Glutamatergic neuron (in vitro differentiated cells): ENCODE measurements at places on chromosomes 12 and 14. TPM values are rescaled to one million over a fixed set of nuclear protein-coding genes. Genes with fewer than 3 reads are reported as not detected.

RNF41 gene
- 72.6 TPM for total RNA-seq

GLTP gene
- total RNA-seq = 22.6 TPM

BDKRB1 gene
- not detected for total RNA-seq

HEBP1 gene
- total RNA-seq = 3.0 TPM

ZFYVE1 gene
- total RNA-seq = 43.7 TPM

OR10G3 gene
- not detected for total RNA-seq

NKX2-1 gene
- not detected for total RNA-seq

AKAP5 gene
- 0.15 TPM for total RNA-seq

TRPV4 gene
- 0.17 TPM for total RNA-seq

SLC15A5 gene
- total RNA-seq = not detected

PLA2G1B gene
- not detected for total RNA-seq

TXNDC16 gene
- total RNA-seq = 17.5 TPM

PLEKHA5 gene
- total RNA-seq = 314 TPM

TSPAN19 gene
- 2.9 TPM for total RNA-seq

KRT3 gene
- total RNA-seq = not detected

KRT73 gene
- total RNA-seq = not detected

AMHR2 gene
- total RNA-seq = not detected

ARMH4 gene
- 57.1 TPM for total RNA-seq

MIP gene
- not detected for total RNA-seq

SLC5A8 gene
- total RNA-seq = not detected

IKZF4 gene
- 24.1 TPM for total RNA-seq

ALG10B gene
- 6.3 TPM for total RNA-seq

PRH2 gene
- not detected for total RNA-seq

MDGA2 gene
- total RNA-seq = 0.39 TPM

SIX6 gene
- not detected for total RNA-seq

VRK1 gene
- 50.5 TPM for total RNA-seq

CRACR2A gene
- 4.5 TPM for total RNA-seq

DIO3 gene
- total RNA-seq = not detected

KLRG1 gene
- total RNA-seq = 5.2 TPM

B4GALNT1 gene
- total RNA-seq = 83.9 TPM

DBX2 gene
- total RNA-seq = not detected

HPD gene
- total RNA-seq = not detected

CPM gene
- not detected for total RNA-seq

BDKRB2 gene
- 3.8 TPM for total RNA-seq

PLEKHD1 gene
- 1.3 TPM for total RNA-seq

TMEM253 gene
- total RNA-seq = 0.64 TPM

LMO3 gene
- total RNA-seq = 0.78 TPM

ANO2 gene
- total RNA-seq = not detected

MAX gene
- total RNA-seq = 83.5 TPM

WDHD1 gene
- total RNA-seq = 13.9 TPM

CAPZA3 gene
- not detected for total RNA-seq
